ENCODE measurements at places on chromosomes 1 and 21.

DNA sequence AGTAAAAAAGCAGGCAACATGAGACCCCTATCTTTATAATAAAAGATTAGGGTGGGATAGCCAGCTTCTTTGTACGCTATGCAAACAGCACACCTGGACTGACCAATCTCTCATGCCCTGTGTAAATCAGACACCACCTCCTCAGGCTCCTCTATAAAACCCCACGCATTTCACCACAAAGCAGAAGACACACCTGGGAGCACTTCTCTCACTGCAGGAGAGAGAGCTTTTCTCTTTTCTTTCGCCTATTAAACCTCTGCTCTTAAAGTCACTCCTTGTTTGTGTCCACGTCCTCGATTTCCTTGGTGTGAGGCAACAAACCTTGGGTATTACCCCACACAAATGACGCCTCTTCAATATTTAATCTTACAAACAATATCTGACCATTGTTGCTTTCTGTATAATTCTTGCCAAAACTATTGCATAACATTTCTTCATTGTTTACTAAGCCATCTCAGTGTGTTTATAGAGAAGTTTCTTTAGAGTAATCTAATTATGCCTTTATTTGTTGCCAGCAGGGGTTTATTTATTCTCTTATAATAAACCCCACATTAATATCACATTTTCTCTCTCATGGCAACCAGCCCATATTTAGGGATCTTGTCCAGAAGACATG, 31.6 kb upstream of the NUF2 start:
- no peak for DNase-seq

- peak; percentile 100 for DNase-seq
Measured at GRCh38 chr1:11262171-11263049, at the start of gene MTOR. Gene MTOR (minus strand): TSS chr1:11262551. CDS start chr1:11259409, 3,142 bp downstream.

DNA sequence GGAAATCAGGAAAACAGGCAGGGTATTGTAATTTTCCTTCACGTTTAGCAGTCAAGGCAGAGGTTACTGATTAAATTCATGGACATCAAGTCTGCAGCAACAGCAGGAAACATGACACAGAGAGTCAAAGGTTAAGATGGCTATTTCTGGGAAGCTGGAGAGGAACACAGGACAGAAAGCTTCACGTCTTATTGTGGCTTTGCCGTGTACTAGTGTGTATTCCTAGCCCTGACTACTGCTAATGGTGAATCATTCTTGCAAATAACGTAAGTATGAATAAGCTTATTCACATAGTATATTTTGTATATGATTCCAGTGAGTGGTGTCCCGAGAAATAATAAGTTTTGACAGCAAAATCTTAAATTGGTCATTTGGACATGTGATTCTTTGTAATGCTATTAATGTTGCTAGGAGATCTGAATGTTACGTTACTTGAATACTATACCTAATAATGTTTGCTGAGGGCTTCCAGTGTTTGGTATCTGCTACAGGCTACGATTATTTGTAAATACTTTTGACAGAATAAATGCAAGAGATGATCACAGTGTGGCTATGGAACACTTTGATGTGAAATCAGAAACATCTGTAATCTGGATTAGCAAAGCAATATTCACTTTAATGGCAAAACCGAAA, 77.4 kb downstream of the DISP1 start:
- DNase-seq: no peak

DNA sequence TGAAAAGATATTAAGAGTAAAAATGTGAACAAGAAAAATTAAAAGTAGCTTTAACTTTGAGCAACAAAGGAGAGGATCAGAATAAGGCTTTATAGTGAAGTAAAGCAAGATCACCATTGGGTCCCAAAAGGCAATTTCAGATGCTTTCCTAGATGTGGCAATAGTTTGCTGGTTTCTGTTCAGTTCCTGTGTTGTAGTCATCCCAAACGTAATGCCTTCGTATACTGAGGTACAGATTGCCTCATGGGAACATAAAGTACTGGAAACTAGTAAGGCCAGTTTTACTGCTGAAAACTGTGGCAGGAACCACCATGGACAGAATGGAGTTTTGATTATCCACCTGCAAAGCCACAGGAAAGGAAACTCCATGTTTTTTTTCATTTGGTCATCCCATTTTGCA, 283.5 kb upstream of the SGIP1 start:
- no peak for DNase-seq

DNA sequence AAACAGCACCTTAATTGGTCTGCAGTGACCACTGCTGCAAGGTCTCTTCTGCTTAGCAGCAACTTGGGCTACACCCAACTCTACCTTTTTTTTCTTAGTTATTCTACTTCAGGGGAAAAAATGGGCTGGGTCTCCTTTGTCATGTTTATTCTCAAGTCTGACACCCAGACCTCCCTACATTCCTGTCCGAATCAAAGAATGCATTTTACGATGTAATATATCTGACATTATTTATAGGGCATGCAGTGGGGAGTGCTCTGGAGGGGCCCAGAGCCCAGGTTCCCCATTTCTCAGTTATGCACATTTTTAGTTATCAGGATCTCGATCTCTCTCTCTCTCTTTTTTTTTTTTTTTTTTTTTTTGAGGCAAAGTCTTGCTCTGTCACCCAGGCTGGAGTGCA, 50.5 kb downstream of the OPTC start:
- DNase-seq: no peak

DNA sequence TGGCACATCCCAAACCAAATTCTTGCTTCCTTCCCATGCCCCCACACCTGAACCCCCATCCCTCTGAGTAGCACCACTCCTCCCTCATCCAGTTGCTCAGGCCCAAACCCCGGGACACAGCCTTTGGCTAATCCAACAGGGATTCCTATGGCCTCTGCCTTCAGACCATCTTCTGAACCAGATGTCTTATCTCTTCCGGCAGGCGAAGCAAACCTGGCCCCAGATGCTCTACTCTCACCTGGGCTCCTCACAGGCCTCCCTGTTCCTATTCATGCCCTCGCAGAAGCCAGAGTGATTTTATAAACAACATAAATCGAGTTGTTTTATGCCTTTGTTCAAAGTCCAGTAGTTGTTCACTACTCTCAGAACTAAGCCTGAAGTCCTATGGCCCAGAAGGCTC, 12.5 kb upstream of the KCNA2 start:
- no peak for DNase-seq

GRCh38 chr1:59268406-59268805, 28.5 kb upstream of the FGGY start:
- DNase-seq: no peak

DNA sequence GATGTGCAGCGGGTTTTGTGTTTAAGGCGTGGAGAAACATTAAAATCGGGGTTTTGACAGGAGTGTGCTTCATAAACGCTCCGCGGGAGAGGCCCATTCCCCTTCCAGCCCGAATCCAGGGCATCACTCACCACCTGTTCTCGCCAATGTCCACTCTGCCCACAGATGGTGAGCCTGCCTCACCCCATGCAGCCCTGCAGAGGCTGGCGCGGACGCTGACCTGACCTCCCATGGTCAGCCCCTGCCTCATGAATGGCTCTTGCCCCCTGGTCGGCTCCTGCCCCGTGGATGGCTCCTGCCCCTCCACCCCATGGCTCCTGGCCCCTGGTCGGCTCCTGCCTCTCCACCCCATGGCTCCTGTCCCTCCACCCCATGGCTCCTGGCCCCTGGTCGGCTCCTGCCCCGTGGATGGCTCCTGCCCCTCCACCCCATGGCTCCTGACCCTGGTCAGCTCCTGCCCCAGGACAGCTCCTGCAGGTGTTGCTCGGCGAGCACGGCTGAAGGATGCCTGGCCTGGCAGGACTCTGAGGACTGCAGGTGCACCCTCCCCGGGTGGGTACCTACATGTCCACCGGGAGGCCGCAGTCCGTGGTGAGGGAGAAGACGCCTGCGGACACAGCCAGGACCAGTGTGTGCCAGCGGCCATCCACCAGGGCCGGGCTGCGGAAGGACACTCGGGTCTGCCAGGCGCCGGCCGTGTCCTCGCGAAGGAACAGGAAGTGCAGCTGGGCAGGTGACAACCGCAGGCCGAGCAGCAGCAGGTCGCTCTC, 6.7 kb downstream of the KRTAP10-1 start:
- DNase-seq: no peak

DNA sequence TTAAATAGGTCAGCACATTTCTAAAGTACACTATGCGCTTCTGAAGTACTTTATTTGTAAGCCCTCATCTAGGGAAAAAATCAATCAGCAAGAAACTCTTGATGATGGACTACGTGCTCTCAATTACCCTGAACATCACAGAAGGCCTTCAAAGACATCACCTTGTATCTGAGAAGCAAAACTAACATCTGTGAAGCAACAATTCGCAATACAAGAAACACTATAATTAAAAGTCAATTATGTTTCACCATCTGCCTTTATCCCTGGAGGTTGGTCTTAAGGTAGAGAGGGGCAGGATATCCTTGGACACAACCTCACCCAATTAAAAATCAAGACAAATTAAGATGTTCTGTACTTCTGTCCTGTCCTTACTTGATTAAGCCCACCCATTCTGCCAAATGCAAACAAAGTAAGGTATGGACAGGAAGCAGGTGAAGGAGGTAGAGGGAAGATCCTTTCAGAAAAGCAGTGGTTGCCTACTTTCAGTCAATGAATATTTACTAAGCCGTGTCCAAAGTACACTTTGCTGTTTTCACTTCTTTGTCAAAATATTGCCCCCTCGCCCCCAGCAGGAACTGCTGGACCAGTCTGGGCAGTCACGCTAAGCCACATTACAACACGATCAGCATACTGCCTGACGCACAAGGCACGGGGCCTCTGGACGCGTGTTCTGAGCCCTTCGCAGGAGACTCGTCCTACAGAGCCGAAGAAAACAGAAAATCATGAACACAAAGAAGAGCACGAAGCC, 887 bp downstream of the SLC19A2 start:
- peak; percentile 52 for DNase-seq

DNA sequence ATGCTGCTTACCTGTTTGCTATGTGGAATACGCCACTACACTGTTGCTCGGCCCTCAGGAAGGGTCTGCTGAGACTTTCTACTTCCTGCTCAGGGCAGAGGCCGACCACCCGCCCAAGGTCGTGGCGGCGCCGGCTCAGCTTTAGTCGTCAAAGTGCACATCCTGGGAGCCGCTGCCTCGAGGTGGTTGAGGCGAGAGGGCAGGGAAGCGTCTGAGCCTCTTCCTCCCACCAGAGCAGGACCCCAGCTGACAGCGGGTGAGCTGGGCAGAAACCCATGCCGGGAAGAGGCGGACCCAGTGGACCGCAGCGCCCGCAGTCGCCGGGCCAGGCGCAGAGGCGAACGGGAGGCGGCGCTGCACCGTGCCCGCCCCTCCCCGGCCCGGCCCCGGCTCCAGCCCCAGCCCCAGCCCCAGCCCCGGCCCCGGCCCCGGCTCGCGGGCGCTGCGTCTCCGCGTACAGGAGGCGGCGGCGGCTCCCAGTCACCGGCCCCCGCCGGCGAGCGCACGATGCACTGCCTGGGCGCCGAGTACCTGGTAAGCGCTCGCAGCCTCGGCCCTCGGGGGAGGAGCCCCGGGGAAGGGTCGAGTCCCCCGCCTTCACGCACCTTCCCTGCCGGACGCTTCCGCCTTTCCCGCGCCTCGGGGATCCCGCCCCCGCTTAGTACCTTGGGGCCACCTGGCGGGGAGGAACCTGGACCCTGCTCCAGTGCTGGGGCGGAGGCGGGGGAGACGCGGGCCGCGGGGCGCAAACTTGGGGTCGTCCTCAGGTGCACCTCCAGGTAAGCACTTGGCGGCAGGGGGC, at the start of gene SLC44A3:
TSS of gene SLC44A3 (plus strand) at position 413 of the 802 bp plus-strand sequence. CDS start at position 508, 95 bp downstream.
- no peak for DNase-seq

GRCh38 chr1:119593805-119594204, 54.3 kb downstream of the ZNF697 start:
- DNase-seq: no peak

GRCh38 chr1:22179197-22179803, 36.4 kb upstream of the WNT4 start:
- no peak for DNase-seq

DNA sequence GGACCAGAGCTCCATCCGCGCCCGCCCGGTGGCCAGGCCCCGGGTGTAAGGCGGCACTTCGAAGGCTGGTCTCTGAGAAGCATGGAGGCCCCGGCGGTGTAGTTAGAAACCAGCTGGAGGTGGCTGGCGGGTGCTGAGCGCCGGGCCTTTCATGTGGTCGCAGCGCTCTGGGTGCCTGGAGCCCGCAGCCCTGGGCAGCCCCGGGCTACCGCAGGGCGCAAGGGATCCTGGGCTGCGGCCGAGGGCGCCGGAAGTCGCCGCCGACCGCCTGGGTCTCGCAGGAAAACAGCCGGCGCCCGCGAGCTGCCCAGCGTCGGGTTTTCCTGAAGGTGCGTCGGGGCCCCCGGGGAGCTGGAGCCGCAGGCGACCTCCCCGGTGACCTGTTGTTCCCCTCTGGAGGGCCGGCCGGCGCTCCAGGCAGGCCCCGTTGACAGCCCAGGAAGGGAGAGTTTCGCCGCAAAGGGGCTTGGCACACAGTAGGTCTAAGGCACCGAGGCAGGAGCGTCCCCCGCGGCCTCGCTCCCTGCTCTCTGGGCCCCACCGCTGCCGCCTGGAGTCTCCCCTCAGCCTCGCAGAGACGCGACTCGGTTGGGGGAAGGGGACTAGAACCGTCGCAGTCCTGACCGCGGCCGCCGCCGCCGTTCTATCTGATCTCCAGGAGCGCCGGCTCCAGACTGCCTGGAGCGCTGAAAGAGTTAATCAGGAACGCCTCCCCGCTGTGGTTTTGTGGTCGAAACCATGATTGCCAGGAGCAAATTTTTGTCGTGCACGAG, 2.7 kb downstream of the GRHL3 start:
- no peak for DNase-seq

DNA sequence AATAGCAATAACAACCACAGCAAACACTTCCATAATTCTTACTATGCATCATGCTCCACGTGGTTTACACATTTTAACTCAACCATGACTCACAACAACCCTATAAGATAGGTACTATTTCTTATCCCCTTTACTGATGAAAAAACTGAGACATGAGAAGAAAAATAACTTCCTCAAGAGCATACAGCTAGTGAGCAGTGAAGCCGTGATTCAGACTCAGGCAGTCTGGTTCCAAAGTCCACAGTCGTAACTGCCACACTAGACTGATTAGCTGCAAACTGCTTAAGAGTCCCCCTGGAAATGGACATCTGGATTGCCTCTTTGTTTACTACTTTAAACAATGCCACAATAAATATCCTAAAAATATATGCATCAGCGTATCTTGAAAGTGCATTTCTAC, 55.7 kb downstream of the PLD5 start:
- DNase-seq: no peak

- DNase-seq: no peak
Measured at GRCh38 chr21:46027851-46028493, 46.4 kb downstream of the COL6A1 start.

GRCh38 chr1:32500387-32501209, 35.7 kb downstream of the ZBTB8B start:
- peak; percentile 55 for DNase-seq
